SHP77 (cell line): ENCODE measurements at places on chromosomes 5 and 9.

DNA sequence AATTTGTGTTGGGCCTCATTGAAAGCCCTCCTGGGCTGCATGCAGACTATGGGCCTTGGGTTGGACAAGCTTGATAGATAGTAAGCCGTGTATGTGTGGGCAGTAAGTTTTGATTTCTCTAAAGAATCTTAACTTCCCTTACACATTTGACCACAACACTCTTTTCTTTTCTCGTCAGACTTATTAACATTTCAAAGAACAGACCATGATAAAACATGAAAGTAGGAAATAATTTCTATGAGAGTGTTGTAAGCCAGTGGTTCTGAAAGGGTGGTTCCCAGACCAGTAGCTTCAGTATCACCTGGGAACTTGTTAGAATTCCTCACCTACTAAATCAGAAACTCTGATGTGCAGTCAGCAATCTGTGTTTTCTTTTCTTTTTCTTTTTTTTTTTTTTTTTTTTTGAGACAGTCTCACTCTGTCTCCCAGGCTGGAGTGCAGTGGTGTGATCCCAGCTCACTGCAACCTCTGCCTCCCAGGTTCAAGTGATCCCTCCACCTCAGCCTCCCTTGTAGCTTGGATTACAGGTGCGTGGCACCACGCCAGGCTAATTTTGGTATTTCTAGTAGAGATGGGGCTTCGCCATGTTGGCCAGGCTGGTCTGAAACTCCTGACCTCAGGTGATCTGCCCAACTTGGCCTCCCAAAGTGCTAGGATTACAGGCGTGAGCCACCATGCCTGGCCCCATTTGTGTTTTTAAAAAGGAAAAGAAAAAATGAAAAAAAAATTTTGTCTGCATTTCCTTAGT is 20.0 kb upstream of the GCNT1 start:
- no peak for DNase-seq

GRCh38 chr5:115543365-115544042 is 1.1 kb downstream of the FEM1C start:
- DNase-seq = peak; percentile 24

DNA sequence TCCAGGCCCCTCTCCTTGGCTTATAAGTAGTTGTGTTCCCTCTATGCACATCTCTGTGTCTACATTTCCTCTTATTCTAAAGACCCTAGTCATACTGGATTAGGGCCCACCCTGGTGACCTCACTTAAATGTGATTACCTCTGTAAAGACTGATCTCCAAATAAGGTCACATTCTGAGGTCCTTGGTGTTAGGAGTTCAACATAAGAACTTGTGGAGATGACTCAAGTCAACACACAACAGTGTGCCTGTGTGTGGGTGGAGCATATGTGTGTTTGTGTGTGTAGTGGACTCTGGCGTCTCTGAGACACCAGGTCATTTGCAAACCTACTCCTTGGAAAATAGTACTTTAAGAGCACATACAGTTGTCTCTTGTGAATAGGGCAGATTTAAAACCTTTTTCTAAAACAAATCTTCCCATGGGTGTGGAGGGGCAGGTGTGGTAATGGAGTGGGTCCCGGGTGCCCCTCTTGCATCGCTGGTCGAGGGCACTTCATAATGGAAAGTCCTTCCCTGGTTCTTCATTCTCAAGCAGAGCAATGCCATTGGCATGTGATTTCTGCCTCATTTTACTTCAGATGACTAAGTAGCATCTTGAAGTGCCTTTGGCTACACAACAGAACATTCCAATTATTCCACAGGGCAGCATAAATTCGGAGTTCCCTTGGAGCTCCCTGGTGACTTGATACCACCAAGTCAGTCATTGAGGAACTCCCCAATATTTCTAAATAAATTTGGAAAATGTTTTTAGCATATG is 84.4 kb downstream of the C9orf152 start:
- DNase-seq = no peak

DNA sequence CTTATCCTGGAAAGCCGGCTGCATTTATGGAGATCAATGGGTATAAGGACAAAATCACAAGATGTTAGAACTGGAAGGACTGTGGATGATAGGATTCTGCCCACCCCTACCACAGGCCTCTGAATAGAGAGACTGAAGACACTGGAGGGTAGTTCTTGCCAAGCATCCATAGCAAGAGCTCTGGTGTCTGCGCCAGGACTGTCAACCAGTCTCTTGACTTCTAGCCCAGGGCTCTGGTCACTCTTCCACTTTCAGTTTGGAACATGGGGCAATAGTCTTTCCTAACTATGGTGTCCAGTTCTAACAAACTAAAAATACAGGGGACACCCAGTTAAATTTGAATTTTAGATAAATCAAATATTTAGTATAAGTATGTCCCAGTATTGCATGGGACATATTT is 23.4 kb downstream of the LARP1 start:
- DNase-seq = no peak

- DNase-seq = no peak
Observed at GRCh38 chr5:35136386-35136785, 88.6 kb upstream of the AGXT2 start.

GRCh38 chr5:176678584-176678983 is 31.3 kb downstream of the TSPAN17 start:
- no peak for DNase-seq

- DNase-seq = no peak
Observed at GRCh38 chr5:8239646-8240045, 370.7 kb downstream of the MTRR start.

DNA sequence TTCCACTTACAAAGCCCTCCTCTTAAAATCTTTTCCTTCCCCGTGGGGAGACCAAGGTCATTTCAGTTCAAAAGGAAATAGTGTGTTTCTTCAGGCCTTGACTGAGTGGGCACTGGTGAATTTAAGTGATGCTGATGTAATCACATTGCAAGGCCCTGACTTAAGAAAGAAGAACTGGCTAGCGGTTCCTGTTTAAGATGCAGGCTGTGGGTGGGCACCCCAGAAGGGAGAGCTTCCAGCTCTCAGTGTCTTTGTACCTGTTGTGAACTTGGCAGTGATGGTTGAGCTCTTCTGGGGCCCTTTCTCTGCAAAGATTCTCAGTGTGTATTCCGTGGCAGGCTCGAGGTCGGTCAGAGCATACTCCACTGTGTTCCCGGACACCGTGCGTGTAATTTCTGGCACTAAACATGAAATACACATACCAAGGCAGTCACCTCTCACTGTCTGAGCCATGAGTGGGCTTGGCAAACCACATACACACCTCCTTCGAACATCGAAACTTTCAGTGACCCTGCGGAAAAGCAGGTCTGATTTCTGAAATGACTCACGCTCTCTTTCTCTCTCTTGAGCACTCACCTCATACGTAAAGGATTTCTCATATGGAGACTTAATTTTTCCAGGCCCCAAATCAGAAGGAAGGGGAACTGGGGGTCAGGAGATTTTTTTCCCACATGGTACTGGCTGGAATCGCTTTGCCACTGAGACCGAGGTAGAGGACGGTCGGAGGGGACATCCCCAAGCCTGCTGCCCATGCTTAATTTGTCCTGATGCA is 81.9 kb downstream of the TNC start:
- DNase-seq = no peak

DNA sequence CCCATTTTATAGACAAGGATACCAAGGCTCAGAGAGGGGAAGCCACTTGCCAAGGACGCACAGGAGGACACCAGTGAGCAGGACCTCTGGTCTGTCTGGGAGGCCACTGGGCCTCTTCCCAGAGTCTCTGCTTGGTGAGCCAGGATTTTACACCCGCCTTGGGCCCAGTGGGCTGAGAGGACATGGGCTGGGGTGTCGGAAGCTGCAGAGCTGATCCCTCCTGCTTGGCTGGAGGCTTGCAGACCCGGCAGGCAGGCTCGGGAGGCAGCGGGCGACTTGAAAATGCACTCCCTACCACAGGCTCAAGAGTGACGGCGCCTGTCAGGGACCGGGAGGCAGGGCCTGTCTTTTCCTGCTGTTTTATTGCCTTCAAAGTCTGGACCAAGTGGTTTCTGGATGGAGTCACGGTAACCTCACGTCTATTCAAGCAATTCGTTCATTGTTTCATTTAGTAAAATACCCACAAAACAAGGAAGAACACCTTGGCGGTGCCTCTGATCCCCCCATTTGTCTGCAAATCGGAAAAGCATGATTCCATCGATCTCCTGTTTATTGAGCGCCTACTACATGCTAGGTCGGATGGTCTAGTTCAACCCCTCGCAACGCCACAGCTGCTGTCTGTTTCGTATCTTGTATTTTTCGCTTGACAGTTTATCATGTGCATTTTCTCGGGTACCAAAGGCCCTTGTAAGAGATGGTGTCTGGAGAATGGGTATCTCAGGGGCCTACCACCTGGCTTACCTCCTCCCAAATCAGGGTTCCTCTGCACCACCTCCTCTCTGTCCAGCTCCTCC is 108.1 kb upstream of the IER5L start:
- DNase-seq = no peak

DNA sequence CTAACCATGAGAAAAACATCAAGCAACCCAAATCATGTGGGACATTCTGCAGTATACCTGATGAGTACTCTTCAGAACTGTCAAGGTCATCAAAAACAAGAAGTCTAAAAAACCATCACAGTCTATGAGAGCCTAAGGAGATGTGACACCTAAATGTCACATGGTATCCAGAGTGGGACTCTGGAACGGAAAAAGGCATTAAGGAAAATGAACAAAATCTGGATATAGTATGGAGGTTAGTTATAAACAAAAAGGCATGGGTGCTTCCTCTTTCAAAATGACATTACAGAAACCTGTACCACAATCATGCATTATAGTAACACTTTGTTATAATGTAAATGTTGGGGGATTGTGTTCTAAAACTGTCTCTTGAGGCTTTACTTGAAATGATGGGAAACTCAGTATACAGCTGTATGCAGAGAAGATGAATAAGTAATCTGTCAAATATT is 47.4 kb downstream of the PRKACG start:
- no peak for DNase-seq

- no peak for DNase-seq
Observed at GRCh38 chr5:180799902-180800801, 2.5 kb downstream of the MGAT1 start.
